ENCODE measurements at places on chromosomes 11 and 22.
A peak's percentile ranks its signal among the peaks of the same experiment; 100 is the strongest.

GRCh38 chr11:78031629-78032028 lies 8.6 kb upstream of the KCTD14 start:
- DNase-seq = no peak

GRCh38 chr11:93330446-93330984 lies at the start of gene DEUP1:
TSS of gene DEUP1 (plus strand) at chr11:93330742. CDS start at chr11:93332260, 1,518 bp downstream.
- peak; percentile 78 for DNase-seq

DNA sequence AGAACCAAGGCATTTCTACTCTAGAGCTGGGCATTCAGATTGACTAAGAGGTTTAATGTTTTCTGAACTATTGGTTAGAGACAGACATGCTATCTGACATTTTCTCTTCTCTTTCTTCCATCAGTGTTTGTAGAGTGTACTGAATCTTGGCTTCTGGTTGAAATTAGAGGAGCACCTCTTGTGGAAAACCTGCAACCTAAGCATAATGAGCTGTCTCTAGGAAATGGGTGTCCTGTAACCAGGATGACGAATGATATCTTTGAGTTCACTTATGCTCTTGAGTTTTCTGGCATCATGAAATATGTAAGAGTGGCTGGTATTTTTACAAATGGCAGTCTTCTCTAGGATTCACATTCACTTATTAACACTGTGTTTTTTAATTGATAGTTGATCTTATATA lies 19.4 kb downstream of the OOSP4A start:
- DNase-seq = no peak

DNA sequence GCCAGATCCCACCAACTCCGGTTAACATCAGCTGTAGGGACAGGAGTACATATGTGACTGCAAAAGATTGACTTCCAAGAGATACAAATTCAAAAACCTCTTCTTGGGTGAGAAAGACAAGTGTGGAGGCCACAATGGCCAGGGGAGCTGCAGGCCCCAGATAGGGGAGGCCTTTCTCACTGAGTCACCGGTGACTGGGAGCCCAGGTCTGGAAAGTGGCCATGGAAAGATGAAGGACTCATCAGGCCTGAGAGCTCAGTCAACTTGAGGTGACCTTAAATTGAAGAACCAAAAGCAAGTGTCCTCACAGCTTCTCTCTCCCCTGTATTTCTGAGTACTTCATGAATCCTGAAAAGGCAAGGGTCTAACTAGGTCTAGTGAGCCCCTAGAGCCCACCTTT lies 90.4 kb upstream of the CLPB start:
- peak; percentile 12 for DNase-seq

GRCh38 chr11:70435361-70435760 lies 37.0 kb downstream of the CTTN start:
- no peak for DNase-seq

DNA sequence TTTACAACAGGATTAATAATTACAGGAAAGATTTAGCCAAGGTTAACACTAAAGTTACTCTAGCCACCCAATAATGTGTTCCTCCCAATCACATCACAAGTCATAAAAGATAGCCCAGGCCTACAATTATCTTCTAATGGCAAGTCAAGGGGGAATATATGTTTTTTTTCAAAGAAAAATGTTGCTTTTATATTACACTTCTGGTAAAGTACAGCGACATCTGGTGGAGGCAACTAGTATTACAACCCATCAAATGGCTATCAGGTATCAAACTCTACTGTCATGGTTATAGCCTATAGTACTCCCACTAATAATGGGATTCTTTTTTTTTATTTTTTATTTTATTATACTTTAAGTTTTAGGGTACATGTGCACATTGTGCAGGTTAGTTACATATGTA lies 71.8 kb downstream of the XRRA1 start:
- DNase-seq = peak; percentile 15

DNA sequence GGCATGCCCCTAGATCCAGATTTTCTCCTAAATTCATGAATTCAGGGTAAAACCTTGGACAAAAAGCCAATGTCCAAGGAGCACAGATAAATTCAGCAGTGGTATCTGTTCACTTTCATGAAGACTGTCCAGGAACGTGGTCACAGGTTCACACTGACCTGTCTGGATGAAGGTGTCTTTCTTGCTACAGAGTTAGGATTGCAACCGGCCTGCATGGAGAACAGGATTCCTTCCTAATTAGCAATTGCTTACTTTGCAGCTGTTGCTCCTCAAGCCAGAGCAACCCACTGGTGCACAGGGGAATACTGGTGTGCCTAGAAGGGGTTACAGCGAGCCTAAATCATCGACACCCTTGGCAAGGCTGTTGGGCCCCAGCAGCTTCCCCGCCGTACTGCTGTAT lies 47.6 kb downstream of the LMO2 start:
- DNase-seq = no peak

DNA sequence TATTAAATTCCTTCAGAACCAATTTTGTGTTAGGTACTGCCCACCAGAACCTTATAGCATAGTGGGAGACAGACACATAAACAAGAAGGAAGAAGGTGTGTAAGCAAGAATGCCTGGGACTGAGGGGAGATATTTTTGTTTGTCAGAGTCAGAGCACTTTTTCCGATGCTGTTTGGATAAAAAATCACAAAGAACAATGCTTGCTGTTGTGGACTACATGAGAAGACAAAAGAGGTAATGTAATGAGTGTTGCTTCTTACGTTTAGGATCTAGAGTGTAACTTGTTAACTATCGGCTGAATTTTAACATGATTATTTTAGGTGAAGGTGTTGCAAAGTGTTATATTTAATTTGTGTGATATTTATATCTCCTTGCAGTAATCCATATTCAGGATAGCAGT lies 84.9 kb downstream of the ATM start:
- DNase-seq = no peak

DNA sequence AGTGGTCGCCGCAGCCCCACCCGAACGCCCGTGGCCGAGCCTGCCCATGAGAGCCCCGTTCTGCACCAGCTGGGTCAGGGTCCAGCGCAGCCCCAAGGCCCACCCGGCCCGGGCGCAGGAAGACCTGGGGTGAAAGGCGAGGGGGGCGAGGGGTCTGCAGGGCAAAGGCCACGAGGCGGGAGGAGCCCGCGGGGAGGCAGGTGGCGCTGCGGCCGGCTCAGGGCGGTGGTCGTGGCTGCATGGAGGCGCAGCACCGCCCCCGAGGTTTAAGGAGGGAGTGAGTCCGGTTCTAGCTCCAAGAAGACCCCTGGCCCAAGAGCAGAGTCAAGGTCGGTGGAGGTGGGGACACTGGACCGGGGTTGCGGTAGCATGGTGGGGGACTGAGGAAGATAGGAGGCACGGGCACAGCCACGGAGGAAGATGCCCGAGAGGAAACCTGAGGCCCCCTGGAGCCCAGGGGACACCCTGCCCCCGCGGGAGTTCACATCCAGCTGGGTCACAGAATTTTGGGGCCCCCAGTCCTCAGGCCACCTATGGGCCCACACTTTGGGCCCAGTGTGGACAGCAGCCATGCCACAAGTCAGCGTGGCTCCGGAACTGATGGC lies 514 bp upstream of the HDAC10 start:
- DNase-seq = peak; percentile 26

DNA sequence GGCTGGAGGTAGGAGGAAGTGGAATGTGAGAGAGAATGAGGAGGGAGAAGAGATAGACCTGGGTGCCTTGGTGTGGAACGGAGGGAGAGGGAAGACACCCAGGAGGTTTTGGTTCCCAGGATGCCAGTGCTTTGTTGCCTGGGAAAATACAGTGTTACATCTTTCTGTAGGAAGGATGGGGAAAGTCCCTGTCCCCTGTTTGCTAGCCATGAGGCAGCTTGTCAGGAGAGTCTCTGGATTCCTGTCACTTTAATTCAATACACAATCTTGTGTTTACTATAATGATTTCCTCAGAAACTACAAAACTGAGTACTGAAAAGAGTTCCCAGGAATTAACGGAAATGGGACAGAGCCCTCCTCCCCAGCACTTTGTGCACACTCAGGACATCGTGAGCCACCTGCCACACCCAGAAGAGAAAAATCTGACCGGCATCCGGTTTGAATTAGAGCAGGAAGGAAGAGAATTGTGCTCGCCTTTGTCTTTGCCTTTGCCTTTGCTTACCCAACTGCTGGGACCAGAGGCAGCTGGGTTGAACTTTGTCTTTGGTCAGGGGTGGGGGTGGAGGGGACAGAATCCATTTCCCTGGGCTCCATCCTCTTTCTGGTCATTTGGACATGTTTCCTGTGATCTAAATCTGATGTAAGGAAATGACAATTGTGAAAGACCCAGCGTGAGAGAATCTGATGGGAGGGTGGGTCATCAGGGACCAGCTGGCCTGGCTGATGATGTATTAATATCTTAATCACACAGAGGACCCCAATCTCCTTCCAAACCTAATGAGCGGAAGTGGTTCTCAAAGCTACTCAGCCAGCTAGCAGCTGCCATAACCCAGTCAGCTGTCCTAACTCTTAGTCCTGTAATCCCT lies 1.3 kb upstream of the LIMK2 start:
- DNase-seq = no peak

DNA sequence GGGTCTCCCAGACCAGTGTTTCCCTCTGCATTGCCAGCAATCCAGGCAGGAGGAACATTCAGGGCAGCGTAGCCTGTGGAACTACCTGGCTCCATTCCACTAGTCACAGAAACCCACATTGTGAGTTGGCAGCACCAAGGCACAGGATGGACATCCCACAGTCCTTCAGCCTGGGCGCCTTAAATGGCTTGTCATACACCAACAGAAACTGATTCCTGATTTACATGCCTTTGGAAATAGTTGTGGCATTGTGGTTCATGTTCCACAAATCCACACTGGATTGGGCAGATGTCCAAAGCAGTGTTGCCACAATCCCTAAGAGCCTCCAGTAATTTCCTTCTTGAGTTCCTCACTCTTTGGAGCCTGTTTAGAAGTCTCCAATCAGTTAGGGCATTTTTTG lies 225.6 kb downstream of the BLID start:
- peak; percentile 97 for DNase-seq

GRCh38 chr11:69157156-69157821 lies 1.6 kb downstream of the SMIM38 start:
- peak; percentile 85 for DNase-seq

DNA sequence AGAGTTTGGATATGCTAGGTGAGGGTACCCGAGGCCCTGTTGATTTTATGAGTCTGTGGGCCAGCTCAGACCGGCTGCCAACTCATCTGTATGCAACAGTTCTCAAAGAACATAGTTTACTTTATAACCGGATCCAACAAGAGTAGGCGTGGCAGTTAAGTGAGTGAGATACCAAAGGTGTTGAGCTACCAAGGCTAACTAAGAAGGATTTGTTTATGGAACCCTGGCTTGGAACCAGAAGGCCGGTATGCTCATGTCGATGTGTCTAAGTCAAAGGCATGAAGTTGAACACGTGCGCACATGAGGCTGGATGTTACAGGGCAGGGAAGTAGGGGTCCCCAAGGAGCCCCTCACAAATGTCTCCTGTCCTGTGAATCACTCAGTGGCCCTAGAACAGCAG lies at the start of gene KCNJ1:
KCNJ1 (minus strand) TSS at position 20 of the 400 bp plus-strand sequence. CDS start 27,053 bp downstream, outside the sequence.
- no peak for DNase-seq

- DNase-seq = peak; percentile 13
Observed at GRCh38 chr11:110955776-110956175, 243.5 kb upstream of the ARHGAP20 start.

- no peak for DNase-seq
Observed at GRCh38 chr11:133819746-133820315, 25.5 kb downstream of the SPATA19 start.

GRCh38 chr11:72737336-72737735 lies 14.9 kb downstream of the ARAP1 start:
- no peak for DNase-seq

DNA sequence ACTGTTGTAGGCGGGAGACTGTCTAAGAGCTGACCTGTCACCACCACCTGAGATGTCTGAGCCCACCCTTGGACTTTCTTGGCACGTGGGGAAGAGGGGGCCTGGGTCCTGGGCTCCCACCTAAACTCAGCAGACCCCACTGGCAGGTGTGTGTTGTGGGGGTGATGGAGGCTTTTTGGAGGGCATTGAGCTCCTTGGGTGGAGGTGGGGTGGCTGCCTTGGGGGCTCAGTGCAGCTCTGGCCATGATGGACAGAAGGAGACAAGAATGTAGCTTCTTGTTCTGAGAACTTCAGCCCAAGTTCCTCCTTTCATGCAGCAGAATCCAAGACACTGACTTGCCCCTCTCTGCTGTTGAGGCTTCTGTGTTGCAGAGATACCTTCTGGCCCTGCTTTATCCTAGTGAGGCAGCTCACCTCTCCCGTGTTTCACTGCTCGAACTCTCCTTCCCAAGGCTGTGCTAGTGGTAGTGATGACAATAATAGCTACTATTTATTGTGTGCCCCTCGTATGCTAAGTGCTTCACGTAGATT lies 116.6 kb upstream of the OR4B1 start:
- DNase-seq = no peak

DNA sequence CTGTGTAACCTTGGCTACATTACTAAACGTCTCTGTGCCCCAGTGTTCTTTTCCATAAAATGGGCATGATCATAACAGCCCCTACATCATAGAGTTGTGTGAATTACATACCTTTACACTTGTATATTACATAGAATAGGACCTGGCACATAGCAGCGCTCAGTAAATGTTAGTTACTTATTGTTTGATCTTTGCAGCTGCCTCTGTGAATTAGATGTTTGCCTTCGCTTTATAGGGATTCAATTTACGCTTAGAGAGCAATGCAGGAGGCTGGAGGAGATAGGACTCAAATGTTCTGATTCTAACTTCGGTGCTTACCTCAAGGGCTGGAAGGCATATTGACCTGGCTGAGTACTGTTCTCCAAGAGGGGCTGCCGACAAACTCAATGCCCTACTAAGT lies 10.4 kb upstream of the TIMP3 start:
- DNase-seq = no peak

Data from astrocyte of the hippocampus (primary cell).